T-helper 1 cell (primary cell): ENCODE measurements at places on chromosomes 4 and X.

DNA sequence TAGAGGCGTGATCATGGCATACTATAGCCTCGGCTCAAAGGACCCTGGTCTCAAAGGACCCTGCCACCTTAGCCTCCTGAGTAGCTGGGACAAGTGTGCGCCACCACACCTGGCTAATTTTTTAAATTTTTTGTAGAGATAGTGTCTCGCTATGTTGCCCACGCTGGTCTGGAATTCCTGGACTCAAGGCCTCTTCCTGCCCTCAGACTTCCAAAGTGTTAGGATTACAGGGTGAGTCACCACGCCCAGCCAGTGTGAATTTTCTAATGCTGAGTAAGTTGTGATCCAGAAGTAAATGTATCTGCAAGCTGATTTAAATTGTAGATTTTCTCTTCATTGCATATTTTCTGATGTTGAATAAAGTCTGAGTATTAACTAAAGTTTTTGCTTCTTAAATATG lies 2.6 kb upstream of the ZNF674 start:
- DNase-seq: no peak

- DNase-seq: no peak
Measured at GRCh38 chrX:154990496-154990895, 32.0 kb downstream of the F8 start.

- no peak for DNase-seq
Measured at GRCh38 chr4:121675715-121676114, 21.1 kb downstream of the ANXA5 start.

GRCh38 chr4:68368691-68369131 lies 18.8 kb upstream of the YTHDC1 start:
- DNase-seq: no peak

- DNase-seq: no peak
Measured at GRCh38 chr4:139243448-139244365, 36.3 kb downstream of the MGARP start.

DNA sequence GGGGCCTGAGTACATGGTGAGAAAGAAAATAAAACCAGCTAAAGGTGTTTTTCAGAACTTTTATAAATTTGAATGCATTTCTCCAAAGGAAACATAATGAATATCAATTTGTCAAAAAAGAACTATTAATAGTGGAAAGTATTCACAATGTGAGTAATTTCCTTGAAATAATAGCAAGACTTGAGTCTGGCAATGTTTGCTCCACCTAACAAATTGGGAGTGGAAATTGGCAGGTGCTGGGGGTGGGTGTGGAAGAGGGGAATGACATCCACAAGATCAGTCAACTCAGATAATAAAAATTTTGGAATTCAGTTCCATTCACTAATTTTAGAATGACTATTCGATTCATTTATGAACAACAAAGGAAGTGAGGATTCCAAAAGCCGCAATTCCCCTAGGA lies 884.8 kb upstream of the SLIT2 start:
- no peak for DNase-seq

DNA sequence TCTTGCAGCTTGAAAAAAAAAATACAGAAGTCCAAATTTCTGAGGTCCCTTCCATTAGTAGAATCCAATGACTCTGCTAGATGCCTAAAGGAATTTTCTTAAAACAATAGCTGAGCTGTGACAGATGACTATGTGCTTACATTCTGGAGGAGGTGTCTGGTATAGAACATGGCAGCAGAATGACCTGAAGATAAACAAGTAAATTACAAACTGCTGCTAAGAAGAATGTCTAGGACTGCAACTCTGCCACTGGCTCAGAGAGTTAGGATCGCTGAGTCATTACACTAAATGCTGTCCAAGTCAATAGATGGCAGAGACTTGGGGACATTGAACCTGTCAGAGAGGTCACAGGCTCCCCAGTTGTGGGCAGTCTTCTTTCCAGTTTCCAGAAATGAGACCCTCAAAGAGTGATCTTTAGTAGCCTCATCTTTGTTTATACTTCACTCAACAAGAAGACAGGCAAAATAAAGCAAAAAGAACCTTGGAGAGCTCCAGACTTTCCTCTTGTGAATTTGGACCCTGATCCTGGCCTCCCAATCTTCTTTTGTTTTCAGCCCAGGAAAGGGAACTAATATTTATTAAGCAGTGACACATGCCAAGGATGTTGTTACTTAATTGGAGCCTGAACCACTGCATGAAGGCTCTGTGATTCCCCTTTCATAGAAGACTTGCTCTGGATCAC lies 56.4 kb upstream of the SCML1 start:
- no peak for DNase-seq

- no peak for DNase-seq
Measured at GRCh38 chr4:41638866-41639265, 100.9 kb downstream of the LIMCH1 start.

DNA sequence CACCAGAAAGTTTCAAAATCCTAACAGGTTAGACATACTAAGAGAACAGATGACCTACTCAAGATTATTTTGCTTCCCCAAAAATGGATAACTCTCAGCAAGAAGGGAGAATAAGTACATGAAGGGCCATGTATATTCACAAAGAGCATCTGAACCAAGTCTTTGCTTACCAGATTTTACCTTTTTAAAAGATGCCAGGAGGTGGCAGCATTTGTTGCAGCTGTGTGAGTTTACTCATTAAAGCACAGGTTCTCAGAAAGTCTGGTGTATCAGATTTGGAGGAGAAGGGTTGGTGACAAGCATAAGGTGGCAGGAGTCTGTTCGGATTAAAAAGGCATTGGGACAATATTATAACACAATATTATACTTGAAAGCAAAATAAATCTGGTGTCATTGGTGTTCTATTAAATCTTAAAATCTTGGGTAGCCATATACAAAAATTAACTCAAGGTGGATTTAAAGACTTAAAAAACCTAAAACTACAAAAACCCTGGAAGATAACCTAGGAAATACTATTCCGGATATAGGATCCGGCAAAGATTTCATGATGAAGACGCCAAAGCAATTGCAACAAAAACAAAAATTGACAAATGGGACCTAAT lies 51.3 kb upstream of the NFKB1 start:
- DNase-seq: no peak

DNA sequence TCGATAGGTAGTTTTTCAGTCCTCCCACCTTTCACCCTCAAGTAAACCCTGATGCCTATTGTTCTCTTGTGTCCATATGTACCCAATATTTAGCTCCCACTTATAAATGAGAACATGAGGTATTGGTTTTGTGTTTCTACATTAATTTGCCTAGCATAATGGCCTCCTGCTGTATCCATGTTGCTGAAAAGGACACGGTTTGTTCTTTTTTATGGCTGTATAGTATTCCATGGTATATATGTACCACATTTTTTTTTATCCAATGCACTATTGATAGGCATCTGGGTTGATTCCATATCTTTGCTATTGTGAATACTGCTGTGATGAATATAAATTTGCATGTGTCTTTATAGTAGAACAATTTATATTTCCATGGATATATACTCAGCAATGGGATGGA lies 199.2 kb downstream of the RAB28 start:
- no peak for DNase-seq

DNA sequence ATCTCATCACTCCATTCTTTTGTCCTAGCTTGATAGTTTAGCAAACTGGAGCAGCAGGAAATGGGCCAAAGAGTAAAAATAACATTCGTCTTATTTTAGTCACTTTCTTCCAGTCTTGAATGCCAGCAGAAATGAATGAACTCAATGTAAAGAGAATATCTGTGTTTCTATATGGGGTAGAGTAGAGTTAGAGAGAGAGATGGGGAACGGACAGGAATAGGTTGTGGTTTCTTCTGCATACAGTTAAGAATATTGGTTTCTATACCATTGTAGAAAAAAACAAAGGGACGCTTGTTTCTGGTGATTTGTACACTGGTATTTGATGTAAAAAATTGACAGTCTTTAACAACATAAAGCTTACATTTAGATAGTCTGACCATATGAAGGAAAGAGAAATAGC lies 8.9 kb downstream of the GPR174 start:
- DNase-seq: no peak

- DNase-seq: no peak
Measured at GRCh38 chr4:14906805-14907204, 95.5 kb upstream of the CPEB2 start.
